IMR-90 (cell line): ENCODE measurements at places on chromosomes 13 and 19.
A peak's percentile ranks its signal among the peaks of the same experiment; 100 is the strongest.

DNA sequence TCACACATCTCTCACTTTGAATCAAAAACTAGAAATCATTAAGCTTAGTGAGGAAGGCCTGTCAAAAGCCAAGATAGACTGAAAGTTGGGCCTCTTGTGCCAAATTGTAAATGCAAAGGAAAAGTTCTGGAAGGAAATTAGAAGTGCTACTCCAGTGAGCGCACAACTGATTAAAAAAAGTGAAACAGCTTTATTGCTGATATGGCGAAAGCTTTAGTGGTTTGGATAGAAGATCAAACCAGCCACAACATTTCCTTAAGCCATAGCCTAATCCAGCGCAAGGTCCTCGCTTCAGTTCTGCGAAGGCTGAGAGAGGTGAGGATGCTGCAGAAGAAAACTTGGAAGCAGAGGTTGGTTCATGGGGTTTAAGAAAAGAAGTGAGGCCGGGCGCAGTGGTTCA lies 7.6 kb downstream of the PCCA start:
- DNase-seq: no peak

- no peak for DNase-seq
Observed at GRCh38 chr19:3034406-3034655, 5.3 kb upstream of the TLE2 start.

GRCh38 chr19:3057275-3057714 lies 5.0 kb downstream of the TLE5 start:
- DNase-seq: no peak

- DNase-seq: no peak
Observed at GRCh38 chr19:34327851-34328250, 37.1 kb upstream of the GPI start.

DNA sequence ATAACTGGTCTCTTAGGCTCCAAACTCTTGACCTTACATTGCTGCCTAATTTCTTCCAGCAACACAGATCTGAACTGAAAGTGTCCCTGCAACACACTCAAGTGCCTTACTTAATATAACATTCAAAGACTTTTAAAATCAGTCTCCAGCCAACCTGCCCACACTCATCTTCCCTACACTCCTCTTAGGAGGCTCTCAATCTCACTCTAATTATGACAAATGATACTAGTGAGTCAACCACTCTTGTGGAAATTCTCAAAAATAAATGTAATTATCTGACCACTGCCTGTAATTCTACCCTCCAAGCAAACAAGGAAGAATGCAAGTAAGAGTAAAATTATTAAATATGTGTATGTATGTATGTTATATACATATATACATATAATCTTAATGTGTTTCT lies 348.1 kb upstream of the MIR17HG start:
- DNase-seq: no peak

DNA sequence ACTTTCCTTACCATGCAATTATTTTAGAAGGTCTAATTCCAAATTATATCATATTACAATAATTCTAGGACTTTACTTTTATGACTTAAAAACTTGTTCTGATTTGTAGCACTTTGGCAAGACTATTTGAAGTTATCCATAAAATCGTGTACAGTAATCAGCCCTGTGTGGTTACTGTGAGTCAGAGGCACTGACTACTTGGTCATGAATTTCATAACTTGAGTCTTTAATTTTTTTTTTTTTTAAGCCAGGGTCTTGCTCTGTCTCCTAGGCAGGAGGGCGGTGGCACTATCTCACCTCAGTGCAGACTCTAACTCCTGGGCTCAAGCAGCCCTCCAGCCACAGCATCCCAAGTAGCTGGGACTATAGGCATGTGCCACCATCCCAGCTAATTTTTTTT lies 1319.2 kb upstream of the SLC10A2 start:
- peak; percentile 56 for DNase-seq

GRCh38 chr13:70188567-70188966 lies 80.3 kb upstream of the KLHL1 start:
- no peak for DNase-seq

- DNase-seq: peak; percentile 49
Observed at GRCh38 chr19:2578391-2578890, 102.5 kb downstream of the GADD45B start.

DNA sequence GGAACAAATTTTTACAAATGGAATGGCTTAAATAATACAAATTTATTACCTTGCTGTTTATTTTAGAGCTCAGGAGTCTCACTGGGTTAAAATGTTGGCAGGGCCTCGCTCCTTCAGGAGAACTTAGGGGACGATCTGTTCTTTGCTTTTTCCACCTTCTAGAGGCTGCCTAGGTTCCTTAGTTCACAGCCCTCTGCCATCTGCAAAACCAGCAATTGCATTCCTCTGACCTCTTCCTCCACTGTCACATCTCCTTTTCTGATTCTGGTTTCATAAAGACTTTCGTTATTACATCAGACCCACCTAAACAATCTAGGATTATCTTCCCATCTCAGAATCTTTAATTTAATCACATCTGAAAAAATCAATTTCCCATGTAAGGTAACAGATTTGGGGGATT lies 249.6 kb upstream of the SPRY2 start:
- DNase-seq: no peak

GRCh38 chr13:60583196-60583888 lies 186.3 kb downstream of the TDRD3 start:
- peak; percentile 16 for DNase-seq

DNA sequence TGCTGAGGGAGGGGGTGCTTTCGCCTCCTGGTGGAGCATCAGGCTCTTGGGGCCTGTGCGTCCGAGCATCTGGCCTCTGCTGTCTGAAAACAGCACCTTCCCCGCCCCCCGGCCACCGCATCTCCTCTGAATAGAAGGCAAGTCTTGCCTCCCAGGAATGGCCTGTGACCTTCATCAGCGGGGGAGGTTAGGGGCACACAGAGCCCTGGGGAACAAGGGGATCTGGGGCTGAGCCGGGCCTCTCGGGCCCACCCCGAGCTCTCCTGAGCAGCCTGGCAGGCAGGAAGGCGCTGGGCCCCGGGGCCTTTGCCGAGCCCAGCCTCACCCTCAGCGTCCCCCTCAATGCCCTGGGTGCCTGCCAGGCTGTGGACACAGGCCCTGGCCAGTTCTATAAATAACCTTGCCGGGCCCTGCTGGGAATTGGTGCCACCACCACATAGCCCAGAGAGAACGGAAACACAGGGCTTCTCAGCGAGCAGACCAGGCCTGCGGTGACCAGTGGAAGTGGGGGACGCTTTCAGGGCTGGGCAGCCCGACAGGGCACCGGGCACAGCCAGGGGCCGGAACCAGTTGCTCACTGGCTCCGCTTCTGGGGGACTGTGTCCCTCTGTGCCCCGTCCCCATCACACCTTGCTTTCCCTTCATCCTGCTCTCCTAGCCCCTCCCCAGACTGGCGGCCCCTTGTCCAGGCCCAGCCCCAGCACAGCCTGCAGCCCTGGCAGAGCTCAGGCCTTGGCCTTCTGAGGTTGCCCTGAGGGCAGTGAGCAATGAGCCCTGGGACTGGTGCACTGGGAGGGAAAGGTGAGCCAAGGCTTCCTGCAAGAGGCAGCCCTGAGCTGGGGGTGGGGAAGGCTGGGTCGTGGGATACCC lies 9.5 kb downstream of the STK11 start:
- DNase-seq: no peak

DNA sequence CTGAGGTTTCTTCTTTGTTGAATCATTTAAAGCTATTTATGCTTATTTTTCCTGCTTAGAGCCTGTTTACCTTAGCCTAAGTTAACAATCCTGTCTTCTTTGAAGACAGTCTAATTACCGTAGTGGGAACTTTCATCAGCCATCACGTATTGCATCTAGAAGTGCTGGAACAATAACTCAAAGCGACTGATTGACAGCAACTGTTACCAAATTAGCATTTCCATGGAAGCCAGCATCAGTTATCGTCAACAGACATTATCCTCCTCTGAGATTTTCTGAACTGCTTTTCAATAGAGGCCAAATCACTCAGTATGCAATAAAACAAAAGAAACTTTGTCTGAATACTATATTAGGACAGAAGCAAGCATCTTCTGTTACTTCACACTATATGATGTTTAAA lies 433.3 kb upstream of the SLITRK1 start:
- no peak for DNase-seq

GRCh38 chr13:66405908-66406802 lies 824.0 kb downstream of the PCDH9 start:
- DNase-seq: peak; percentile 65

DNA sequence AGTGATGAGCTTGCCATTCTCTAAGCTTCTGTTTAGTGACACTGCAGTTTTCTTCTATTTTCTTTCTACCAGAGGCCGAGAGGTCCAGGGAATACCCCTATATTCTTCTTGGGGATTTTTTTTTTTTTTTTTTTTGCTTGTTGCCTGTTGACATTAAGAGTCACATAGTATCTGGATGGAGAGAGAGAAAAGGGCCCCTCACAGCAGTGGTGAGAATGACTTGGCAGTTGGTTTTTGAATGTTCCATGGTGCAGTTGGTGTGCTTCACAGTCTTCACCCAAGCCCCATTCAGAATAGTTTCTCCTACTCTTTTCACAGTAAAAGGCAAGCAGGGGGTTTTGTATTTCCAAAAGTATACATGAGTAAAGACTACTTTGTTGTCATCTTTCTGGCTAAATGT lies 577.9 kb downstream of the LMO7 start:
- DNase-seq: no peak

- DNase-seq: no peak
Observed at GRCh38 chr19:34577531-34578101, 96.1 kb downstream of the WTIP start.

- DNase-seq: no peak
Observed at GRCh38 chr19:43658494-43658893, 11.5 kb downstream of the PLAUR start.

DNA sequence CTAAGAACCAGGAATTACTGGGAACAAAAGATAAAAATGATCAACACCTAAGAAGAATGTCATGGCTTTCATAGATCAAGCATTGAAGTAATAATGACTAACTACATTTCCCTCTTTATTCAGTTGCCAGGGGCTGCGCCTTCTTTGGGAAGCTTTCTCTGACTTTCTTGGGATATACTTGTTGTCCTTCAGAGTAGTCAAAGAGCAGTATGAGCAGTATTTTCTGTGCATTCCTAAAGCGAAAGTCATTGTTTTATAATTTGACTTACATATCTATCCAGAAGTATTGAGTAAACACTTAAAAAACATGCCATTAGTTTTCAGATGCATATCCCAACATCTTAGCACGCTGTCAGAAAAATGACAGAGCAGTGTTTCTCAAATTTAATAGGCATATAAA lies 2412.4 kb downstream of the PCDH9 start:
- peak; percentile 36 for DNase-seq

GRCh38 chr13:37485756-37486155 lies 112.8 kb downstream of the POSTN start:
- peak; percentile 33 for DNase-seq

- DNase-seq: no peak
Observed at GRCh38 chr19:28966737-28967399, 246.1 kb downstream of the UQCRFS1 start.

DNA sequence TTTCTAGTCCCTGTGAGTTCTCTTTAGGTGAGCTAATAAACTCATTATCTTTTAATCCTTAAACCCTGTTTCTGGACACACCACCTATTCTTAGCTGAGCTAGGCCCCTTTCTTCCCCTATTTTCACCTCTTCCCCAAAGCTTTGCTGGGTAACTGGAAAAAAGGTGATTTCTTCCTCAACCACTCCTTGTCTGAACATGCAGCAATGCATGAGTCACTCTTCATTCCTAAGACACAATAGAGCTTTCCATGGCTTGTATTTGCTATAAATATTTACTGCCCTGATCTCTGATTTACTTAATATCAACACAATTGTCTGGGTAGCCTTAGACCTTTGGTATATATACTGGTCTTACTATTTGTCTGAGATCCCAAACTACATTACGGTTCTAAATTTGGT lies 370.9 kb downstream of the KLF5 start:
- peak; percentile 33 for DNase-seq

GRCh38 chr13:24274452-24275021 lies 34.8 kb upstream of the C1QTNF9 start:
- DNase-seq: peak; percentile 59

- no peak for DNase-seq
Observed at GRCh38 chr13:109224033-109224432, 562.4 kb downstream of the IRS2 start.

DNA sequence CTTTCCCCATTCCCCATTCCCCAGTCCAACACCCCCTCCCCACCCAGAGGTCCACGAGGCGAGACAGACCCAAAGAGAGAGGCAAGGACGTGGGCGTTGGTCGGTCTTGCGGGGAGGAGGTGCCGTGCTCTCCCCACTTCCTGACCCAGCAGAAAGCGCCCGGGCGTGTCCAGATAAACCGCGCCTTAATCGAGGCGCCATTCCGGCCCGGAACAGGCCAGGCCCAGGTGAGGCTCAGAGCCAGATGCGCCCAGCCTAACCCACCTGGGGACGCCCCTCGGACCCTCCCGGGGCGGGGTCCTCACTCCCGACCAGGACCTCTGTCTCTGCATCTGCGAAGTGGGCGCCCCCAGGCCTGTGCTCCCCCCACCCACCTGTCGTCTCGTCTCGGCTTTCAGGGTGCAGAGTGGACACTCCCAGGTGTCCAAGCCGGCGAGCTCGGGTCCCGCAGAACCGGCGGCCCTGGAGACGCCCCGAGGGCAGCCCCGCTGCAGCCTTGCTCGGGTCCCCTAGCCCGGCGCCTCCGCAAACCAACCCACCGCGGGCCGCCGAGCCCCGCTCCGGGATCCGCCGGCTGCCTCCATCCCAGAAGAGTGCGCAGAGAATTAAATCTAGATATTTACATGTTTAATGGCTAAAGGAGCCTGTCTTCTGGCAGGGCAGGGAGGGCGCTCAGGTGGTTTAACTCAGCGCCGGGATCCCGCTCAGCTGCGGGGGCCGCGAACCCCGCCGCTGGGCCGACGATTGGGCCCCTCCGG lies 5.0 kb upstream of the ONECUT3 start:
- DNase-seq: no peak

DNA sequence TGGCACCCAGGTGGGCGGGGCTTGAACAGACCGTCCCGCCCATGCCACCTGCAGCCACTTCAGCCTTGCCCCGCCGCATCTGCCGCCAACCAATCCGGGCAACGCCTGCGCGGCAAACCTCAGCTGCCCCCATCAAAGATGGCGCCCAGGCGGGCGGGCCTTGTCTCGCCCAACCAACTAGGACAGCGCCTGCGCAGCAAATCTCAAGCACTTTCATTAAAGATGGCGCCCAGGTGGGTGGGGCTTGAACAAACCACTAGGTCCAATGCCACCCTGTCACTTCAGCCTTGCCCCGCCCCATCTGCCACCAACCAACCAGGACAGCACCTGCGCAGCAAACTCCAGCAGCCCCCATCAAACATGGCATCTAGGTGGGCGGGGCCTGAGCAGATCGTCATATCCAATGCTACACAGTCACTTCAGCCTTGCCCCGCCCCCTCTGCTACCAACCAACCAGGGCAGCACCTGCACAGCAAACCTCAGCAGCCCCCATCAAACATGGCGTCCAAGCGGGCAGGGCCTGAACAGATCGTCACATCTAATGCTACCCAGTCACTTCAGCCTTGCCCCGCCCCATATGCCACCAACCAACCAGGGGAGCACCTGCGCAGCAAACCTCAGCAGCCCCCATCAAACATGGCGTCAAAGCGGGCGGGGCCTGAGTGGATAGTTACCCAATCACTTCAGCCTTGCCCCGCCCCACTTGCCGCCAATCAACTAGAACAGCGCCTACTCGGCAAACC lies 1.4 kb downstream of the PEG3 start:
- no peak for DNase-seq
